ENCODE measurements at places on chromosomes 4 and X. TPM values are rescaled to one million over a fixed set of nuclear protein-coding genes. Genes with fewer than 3 reads are reported as not detected.

Gene CSTF2
- total RNA-seq, result 42.8 TPM

Gene GAGE1
- not detected for total RNA-seq

Gene NWD2
- not detected for total RNA-seq

Gene CXCL8
- 0.81 TPM for total RNA-seq

GRCh38 chrX:155070975-155071693 is at the start of the genes BRCC3, CMC4 and MTCP1:
BRCC3 (plus strand) TSS chrX:155071508; CDS start chrX:155071528, 20 bp downstream.
CMC4 (minus strand) TSS chrX:155071136; CDS start chrX:155064023, 7,113 bp downstream.
MTCP1 (minus strand) TSS chrX:155071136; CDS start chrX:155066010, 5,126 bp downstream.
- peak; percentile 86 for DNase-seq
- peaks cover 27% of the 10 kb centered on the region for H3K36me3 ChIP-seq
- H3K4me1 ChIP-seq, result peaks cover 51% of the 10 kb centered on the region
- peak within 1 kb of the TSS; percentile 90 for H3K27ac ChIP-seq
- peak within 1 kb of the TSS; percentile 91 for H3K4me3 ChIP-seq

DNA sequence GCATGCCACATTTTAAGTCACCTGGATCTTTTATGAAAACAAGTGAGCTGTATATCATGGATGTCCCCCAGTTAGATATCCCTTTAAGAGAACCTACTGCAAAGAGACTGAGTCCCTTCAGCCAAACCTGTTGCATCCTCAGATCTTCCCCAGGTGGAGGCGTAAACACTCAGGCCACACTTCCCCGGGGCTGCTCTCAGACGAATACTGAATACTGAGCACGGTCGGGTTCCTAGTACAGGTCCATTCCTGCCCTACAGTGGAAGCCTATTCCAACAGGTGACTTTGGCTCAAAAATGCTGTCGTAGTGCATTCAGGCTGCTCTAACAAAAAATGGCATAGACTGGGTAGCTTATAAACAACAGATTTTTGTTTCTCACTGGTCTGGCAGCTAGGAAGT is 320.2 kb upstream of the CLNK start:
- H3K36me3 ChIP-seq, result no peaks in the 10 kb centered on the region
- H3K4me3 ChIP-seq, result no peak overlapping the region
- DNase-seq, result no peak
- H3K27ac ChIP-seq, result no peak overlapping the region
- no peaks in the 10 kb centered on the region for H3K4me1 ChIP-seq

DNA sequence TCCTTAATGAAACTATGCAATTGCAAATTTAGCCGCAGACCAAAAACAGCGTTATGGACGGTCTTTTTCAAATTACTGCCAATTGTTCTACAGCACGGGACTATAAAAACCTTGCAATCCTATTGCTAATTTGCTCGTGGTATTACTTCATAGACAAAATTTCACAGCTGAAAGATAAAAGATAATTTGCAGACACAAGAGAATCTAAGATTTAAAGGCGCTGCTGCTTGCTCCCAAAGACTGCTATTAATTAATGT is 1.4 kb upstream of the CAMK2D start:
- DNase-seq, result no peak
- H3K4me1 ChIP-seq, result peaks cover 36% of the 10 kb centered on the region
- H3K4me3 ChIP-seq, result peak overlapping the region; percentile 89
- H3K27me3 ChIP-seq, result peaks cover 2% of the 10 kb centered on the region
- peaks cover 18% of the 10 kb centered on the region for H3K36me3 ChIP-seq

DNA sequence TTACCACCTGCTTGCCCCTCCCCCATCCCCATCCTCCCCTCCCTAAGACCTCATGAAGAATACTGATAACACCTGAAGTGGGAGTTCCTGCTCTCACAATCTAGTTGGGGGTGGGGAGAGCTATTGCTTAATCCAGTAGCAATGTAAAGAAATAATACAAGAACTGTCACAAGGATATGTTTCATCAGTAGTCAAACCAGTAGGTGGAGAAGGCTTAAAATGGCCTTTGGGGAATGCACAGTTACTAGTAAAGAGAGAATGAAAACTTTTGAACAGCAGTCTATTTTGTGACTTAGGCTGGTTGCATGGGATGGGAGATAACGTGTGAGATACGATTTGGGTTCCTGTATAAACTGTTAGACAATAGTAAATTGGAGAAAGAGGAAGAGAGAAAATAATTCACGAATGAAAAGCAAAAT is 6.0 kb downstream of the GALNT7 start:
- H3K4me1 ChIP-seq, result peaks cover 27% of the 10 kb centered on the region
- H3K4me3 ChIP-seq, result no peak overlapping the region
- H3K27ac ChIP-seq, result no peak overlapping the region
- DNase-seq, result no peak
- H3K36me3 ChIP-seq, result no peaks in the 10 kb centered on the region

GRCh38 chr4:107094976-107095375 is 58.9 kb upstream of the DKK2 start:
- no peaks in the 10 kb centered on the region for H3K27me3 ChIP-seq
- no peaks in the 10 kb centered on the region for H3K4me1 ChIP-seq
- no peak overlapping the region for H3K4me3 ChIP-seq

- H3K4me3 ChIP-seq, result no peak overlapping the region
- peaks cover 4% of the 10 kb centered on the region for H3K36me3 ChIP-seq
- H3K27ac ChIP-seq, result no peak overlapping the region
- DNase-seq, result no peak
These were observed 5.4 kb upstream of the TAPT1 start for GRCh38 chr4:16231570-16232245.

DNA sequence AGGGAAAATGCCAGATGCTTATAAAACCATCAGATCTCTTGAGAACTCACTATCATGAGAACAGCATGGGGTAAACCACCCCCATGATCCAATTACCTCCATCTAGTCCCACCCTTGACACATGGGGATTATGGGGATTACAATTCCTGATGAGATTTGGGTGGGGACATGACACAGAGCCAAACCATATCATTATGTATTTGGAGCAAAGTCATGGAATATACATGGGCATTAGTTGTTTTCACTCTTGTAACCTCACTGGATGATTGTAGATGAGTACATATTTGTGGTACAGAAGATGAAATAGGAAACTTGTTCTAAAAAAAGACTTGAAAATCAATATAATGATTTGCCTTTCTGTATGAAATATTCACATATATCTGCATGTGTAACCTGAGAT is 674.5 kb upstream of the BOD1L1 start:
- no peaks in the 10 kb centered on the region for H3K4me1 ChIP-seq
- H3K27me3 ChIP-seq, result no peaks in the 10 kb centered on the region
- DNase-seq, result no peak
- H3K36me3 ChIP-seq, result no peaks in the 10 kb centered on the region
- H3K4me3 ChIP-seq, result no peak overlapping the region
- H3K27ac ChIP-seq, result no peak overlapping the region

- H3K36me3 ChIP-seq, result peaks cover 2% of the 10 kb centered on the region
- DNase-seq, result no peak
- no peak overlapping the region for H3K27ac ChIP-seq
- H3K4me1 ChIP-seq, result peaks cover 21% of the 10 kb centered on the region
- no peaks in the 10 kb centered on the region for H3K27me3 ChIP-seq
- H3K4me3 ChIP-seq, result no peak overlapping the region
These were observed 198.8 kb downstream of the PPP3CA start for GRCh38 chr4:101148551-101148950.

DNA sequence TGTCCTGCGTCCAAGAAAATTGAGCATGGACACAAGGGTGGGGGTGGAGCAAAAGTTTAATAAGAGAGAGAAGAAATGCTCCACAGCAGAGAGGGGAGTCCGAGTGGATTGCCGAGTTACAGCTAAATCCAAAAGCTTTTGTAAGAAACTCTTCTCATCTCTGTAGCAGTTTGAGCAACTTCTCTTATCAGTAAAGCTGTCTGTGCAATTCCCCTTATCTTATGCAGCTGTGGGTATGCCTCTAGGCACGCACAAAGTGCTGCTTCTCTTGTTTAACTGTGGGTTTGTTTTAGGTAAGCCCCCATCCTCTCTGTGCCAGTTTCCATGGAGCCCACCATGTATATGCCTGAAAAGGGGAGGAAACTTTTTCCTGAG is 44.8 kb downstream of the HMGB2 start:
- no peak overlapping the region for H3K27ac ChIP-seq
- peaks cover 14% of the 10 kb centered on the region for H3K36me3 ChIP-seq
- H3K4me1 ChIP-seq, result peaks cover 13% of the 10 kb centered on the region
- H3K4me3 ChIP-seq, result peak overlapping the region; percentile 45
- no peaks in the 10 kb centered on the region for H3K27me3 ChIP-seq

GRCh38 chrX:79524642-79525041 is 157.5 kb upstream of the ITM2A start:
- H3K4me1 ChIP-seq, result no peaks in the 10 kb centered on the region
- DNase-seq, result no peak
- H3K27me3 ChIP-seq, result no peaks in the 10 kb centered on the region
- H3K36me3 ChIP-seq, result no peaks in the 10 kb centered on the region
- H3K27ac ChIP-seq, result no peak overlapping the region
- H3K4me3 ChIP-seq, result no peak overlapping the region

DNA sequence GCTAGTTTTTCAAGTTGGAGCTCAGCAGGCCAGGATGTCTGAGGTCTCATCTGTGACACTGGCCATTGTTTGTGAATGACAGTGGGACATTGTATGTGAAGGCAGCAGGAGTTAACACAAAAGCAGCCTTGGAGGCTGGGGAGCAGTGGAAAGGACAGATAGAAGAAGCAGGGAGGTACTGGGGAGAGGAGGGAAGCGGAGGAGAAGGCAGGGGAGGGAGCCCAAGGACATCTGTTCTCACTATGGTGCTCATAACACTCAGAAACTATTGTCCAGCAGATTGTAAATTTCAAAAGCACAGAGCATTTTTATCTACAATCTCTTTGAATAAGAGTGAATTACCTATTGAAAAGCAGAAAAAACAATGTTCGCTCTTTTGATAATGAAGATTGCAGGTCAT is 253.6 kb upstream of the DIPK2B start:
- H3K27ac ChIP-seq, result no peak overlapping the region
- H3K27me3 ChIP-seq, result no peaks in the 10 kb centered on the region
- no peaks in the 10 kb centered on the region for H3K4me1 ChIP-seq
- no peak overlapping the region for H3K4me3 ChIP-seq
- no peak for DNase-seq

Data from activated CD4-positive, alpha-beta memory T cell treated with anti-CD3 and anti-CD28 coated beads for 36 hours (primary cell).